Stimulated activated naive B cell treated with anti-CD40 and anti-IgM and Interleukin-4, amounts not matched to agents 10 μg/mL and 1 μg/mL and 100 μg/mL, for 72 hours (primary cell): ENCODE measurements at places on chromosomes 2 and 18.
A peak's percentile ranks its signal among the peaks of the same experiment; 100 is the strongest.

- peaks cover 3% of the 10 kb centered on the region for H3K36me3 ChIP-seq
- H3K27me3 ChIP-seq = peaks cover 12% of the 10 kb centered on the region
- H3K27ac ChIP-seq = no peak overlapping the region
- no peak for DNase-seq
- no peaks in the 10 kb centered on the region for H3K4me1 ChIP-seq
These were observed 121.8 kb downstream of the ACTR3 start for GRCh38 chr2:114011713-114012112.

- H3K27me3 ChIP-seq = no peaks in the 10 kb centered on the region
- no peak for DNase-seq
- H3K36me3 ChIP-seq = peaks cover 19% of the 10 kb centered on the region
- H3K27ac ChIP-seq = no peak overlapping the region
- no peaks in the 10 kb centered on the region for H3K4me1 ChIP-seq
These were observed 19.8 kb downstream of the ARL5A start for GRCh38 chr2:151808258-151809072.

DNA sequence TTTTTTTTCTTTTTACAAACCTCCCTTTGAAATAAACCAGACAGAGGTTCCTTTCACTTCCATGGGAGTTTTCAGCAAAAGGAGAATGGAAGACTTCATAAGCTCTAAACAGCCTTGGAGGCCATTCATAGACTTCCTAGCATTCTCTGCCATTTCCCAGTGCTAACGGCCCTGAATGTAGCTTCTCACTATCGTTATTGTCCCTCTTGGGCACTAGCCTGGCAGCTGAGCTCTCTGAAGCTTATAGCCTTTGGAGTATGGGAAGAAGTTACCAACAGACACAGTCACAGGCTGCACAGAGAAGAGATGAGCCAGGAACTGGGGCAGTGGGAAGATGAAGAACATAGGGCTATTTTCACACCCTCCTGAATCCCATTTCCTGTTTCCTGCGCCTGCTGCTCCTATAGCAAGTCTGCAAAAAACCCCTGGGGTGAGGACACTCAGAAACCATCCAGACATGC, 29.1 kb upstream of the EPC2 start:
- H3K4me3 ChIP-seq = no peak overlapping the region
- H3K4me1 ChIP-seq = peaks cover 37% of the 10 kb centered on the region
- no peak for DNase-seq
- no peaks in the 10 kb centered on the region for H3K27me3 ChIP-seq
- peak overlapping the region; percentile 20 for H3K27ac ChIP-seq
- H3K36me3 ChIP-seq = no peaks in the 10 kb centered on the region

DNA sequence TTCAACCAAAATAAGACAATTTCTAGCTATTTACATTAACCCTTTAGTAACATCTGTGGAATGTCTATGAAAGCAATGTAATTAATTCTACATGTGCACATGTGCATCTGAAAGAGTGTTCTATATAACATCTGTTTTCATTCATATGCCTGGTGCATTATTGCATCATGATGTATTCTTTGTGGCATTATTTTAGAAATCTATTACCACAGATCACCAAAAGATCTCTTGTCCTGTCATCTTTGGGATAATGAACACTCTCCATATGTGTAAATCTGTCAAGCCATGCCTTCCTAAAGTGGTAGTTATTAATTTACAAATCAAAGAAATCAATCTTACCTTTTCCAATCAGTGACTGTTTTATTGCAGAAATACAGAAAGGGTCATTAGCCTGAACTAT, 86.9 kb downstream of the TRIB2 start:
- H3K4me3 ChIP-seq = no peak overlapping the region
- DNase-seq = no peak
- H3K27ac ChIP-seq = no peak overlapping the region
- H3K27me3 ChIP-seq = peaks cover 47% of the 10 kb centered on the region
